ENCODE measurements at places on chromosomes 11 and 22.

DNA sequence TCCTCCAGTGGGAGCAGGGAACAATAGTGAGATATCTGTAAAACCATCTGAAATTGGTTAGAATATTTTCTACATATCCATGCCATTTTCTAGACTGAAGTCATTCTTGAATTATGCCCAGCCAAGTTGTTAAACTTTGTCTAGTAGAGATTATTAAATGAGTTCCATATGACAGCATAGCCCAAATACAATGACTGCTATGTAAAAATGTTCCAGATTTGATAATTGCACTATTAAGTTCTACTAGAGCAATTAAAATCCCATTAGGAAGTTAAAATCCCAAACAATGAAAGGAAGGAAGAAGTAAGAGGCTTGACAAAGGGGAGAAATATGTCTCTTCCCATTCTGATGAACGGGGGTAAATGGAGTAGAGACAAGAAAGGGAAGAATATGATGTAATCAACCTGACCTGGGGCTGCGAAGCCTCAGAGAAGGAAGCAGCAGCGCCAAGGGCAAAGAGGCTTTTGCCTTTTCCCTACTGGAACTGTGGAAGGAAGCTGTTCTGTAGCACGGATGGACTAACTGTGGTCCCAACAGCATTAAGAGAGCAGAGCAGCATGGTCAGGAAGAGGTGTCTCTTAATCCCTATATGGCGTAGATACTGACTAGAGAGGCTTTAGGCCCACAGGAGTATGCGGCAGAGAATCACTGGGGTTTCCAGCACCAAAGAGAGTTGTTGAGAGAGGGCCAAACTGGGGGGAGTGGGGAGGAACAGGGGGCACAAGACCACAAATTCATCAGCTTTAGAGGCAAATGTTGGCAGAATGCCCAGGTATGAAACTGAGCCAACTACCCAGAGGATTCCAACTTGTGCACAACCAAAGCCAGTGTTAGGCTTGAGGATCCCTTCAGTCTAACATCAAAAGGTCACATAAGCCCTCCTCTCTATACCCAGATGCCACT lies 26.7 kb downstream of the RRP8 start:
- DNase-seq, result no peak

DNA sequence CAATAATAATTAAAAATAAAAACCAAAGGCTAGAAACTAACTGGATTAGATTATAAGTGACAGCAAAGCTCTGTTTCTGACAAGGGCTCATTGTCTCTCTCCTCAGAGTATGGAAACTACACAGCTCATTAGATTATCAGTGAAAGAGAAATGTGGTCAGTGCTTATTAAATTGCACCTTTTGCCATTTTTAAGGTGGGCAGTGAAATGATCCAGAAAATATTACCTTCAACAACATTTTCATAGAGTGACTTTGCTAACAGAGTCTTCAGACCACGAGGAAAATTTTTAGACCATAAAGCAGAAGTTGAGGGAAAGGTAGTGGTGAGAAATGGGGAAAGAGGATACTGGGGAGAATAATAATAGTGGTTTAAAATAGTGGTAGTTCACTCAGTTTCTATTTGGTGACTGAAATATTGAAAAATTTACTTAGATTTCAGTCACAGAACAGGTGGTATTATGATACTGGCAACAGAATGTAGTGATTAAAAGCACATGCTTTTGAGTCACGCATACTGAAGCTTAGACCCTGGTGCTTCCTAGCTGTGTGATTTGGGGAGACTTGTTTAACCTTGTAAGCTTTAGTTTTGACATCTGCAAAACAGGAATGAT lies 684.0 kb upstream of the CCDC90B start:
- DNase-seq, result no peak

GRCh38 chr11:29343465-29344333 lies 673.1 kb downstream of the KCNA4 start:
- DNase-seq, result no peak

- DNase-seq, result no peak
These were observed 17.3 kb downstream of the TSPO start for GRCh38 chr22:43168471-43169309.

DNA sequence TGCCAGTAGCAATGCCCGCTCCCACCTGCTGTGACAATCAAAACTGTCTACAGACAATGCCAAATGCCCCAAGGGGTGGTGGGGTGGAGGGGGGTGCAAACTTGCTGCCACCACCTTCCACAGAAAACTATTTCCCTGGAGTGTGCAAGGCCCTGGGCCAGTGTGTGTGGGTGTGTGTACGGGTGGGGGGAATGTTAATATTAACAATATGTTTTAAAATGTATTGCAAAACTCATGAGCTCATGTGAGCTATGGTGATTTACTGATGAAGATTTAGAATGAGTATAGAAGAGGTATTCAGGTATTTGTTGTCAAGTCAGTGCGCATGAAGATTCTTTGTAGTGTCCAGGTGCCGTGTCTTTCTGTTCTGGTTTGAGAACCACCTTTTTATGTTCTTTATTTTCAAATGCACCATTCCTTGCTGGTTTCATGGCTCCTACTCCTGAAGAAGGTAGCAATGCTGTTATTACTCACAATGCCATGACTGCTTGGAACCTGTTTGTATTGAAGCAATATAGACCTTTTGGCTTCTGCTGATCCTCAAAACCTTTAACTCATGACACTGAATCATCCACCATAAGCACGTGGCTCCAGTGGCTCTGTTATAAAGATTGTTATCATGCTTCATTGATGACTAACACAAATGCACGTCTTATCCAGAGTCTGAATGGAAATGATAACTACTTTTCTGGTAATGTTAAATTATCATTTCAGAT lies 29.9 kb upstream of the AQP11 start:
- no peak for DNase-seq

- no peak for DNase-seq
These were observed 18.2 kb downstream of the SBF1 start for GRCh38 chr22:50456466-50457234.

DNA sequence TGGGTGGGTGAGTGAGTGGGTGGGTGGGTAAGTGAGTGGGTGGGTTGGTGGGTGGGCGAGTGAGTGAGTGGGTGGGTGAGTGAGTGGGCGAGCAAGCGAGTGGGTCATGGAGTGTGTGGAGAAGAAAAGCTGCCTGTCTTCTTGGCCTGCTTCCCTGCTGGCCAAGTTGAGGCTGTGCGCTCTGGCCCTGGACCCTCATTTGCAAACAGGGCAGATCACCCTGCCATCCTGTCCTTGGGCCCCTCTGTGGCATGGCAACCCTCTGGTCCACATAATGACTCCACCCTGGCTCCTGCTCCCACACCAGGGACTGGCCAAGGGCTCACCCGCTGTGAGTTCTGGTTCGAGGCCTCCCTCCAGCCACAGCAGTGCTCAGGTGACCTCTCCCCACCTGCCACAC lies 35.1 kb downstream of the CAPN1 start:
- DNase-seq, result no peak

DNA sequence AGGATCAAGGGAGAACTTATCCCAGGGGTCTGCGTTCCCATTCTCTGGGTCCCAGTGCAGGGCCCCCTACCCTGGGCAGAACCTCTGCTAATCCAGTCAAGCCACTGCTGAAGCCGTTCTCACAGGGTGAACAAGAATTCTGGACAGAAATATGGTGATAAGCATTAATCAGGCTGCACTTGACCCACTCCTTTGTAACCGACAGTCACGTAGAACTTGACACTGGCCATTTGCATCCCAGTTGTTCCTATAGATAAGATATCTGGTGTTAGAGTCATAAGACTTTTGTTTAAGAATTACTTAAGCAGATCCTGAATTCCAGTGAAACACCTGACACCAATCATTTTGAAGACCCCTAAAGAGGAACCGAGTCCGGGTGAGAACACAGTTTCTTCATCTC lies 107.5 kb upstream of the THY1 start:
- DNase-seq, result no peak

- DNase-seq, result no peak
These were observed 268.2 kb downstream of the FAM181B start for GRCh38 chr11:82465481-82465880.

DNA sequence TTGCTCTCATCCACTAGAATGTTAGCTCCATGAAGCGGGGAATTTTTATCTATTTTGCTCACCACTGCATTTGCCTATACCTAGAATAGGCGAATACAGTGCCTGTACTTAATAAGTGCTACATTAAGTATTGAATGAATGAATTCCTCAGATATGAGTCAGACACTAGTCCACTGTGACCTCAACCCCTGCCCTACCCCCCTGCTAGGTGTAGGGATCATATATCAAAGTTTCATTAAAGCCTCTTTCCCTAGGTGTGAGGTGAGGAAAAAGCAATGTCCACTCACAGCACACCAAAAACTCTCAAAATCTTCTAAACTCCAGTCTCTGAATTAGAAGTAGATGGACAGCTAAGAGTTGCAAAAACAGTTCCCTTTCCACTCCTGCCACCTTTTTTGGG lies 9.8 kb upstream of the PSMA1 start:
- no peak for DNase-seq

DNA sequence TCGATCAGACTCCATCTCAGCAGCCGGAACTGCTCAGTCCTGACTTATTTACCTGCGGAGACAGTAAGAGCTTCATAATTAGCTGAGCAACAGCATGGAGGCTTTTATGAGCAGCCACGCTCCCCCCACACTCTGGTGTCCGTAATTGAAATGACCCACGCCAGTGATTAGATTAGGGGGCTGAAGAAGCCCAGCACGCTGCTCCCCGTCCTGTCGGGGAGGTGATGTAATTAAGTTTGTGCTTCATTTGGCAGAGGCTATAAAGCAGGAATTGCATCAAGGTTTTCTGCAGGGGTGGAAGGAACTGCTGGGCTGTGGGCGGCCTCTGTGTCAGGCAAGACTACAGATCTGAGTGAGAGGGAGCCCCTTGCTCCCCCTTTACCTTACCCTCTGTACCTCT lies 22.8 kb upstream of the HTR3A start:
- DNase-seq, result no peak

DNA sequence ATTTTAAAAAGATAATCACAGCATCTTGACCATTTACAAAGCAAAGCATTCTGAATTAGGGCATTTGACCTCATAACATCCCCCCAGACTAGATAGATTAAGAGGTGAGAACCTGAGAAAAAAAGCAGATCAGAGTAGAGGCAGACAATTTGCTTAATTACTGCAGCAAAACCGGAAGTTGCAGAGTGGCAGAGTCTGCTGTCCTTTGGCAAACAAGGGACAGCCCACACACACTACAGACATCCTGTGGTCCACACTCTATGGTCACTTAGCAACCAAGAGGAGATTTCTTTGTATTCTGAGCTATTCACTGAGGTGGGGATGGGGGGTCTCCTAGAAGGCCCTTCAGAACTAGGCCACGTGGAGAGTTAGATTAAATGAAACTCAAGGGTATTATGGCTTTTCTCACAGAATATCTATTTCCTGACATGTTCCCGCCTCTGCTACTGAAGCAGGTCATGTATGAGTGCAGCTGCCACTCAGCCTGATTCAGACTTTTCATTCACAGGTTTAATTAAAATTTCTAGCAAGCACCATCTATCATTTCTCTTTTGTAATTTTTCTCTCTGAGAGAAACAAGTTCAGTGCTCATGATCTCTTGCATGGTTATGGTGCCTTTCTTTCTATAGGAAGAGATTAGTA lies 48.5 kb downstream of the SVIP start:
- no peak for DNase-seq

GRCh38 chr11:130527636-130528297 lies 79.3 kb downstream of the ADAMTS15 start:
- DNase-seq, result no peak

DNA sequence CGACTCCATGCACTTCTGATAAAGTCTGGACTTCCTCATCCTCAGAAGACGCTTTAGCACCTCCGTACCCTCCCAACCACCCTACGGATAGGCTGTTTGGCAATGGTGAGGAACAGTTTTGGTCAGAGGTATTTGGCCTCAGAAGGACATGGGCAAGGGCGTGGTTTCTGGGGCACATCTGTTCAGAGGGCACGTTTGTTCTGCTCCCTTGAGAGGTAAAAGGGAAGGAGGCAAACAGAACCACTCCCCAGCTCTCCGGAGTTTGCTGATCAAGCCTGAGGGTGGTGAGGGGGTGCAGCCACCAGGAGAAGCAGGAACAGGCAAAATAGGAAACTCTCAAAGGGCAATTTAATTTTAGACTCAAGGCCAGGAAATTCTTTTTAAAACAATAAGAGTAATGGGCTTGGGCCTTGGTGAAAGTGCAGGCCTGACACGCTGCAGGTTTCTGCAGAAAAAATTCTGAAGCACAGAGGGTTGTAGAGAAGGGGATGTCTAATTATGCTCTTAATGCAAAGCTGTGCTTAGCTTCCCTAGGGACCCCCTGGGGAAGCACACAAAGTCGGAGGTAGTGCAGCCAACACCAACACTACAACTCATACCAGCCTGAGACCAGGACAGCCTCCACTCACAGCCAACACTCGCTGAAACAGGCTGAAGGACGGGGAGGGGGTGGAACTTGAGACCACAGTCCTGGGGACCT lies 23.3 kb downstream of the ETS1 start:
- DNase-seq, result no peak

- DNase-seq, result no peak
These were observed 27.8 kb upstream of the GRAMD4 start for GRCh38 chr22:46592390-46592872.

DNA sequence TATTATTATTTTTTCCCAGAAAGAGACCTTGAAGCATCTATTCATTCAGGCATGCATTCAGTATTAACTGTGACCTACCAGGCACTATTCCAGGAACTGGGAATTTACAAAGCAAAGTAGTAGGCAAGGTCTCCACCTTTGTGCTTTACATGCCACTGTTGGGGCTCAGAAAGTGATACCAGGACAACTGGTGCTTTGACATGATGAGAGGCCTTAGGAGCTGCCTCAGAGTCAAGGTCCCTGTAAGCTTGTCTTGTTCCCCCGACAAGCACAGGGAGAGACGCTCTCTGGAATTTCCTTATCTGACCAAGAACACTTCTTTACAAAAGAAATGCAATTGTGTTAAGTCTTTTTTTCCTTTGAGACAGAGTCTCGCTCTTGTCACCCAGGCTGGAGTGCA lies 2.3 kb upstream of the HMOX1 start:
- no peak for DNase-seq

DNA sequence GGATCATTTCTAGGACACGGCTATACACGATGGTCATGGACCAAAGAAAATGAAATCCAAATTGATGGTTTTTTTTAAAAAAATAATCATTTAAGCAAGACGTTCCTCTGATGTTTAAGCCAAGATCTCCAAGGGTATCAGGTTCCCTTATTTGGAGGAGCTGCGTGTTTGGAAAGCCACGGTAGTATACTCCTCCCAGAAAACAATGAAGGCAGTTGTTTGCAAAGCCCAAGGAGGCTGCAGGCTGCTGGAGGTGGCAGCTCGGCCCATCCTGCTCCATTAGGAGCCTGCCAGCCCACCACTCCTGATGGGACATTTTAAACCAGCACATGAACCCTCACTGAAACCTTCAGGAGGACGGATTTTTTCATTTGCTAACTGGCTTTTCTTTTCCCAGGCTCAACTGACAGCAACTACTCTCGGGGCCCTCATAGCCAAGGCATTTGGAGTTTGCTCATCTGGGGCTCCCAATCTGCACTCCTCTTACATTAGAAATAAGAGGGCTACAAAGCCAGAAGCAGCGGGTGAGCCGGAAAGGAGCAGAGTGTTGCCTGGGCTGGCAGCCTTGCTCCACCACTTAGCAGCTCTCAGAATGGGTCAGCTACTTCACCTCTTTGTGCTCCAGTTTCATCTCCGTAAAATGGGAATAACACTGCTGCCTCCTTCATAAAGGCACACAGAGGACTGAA lies 58.4 kb downstream of the ABTB2 start:
- no peak for DNase-seq
